ENCODE measurements at places on chromosomes 3 and 15. TPM values are rescaled to one million over a fixed set of nuclear protein-coding genes. Genes with fewer than 3 reads are reported as not detected.

DNA sequence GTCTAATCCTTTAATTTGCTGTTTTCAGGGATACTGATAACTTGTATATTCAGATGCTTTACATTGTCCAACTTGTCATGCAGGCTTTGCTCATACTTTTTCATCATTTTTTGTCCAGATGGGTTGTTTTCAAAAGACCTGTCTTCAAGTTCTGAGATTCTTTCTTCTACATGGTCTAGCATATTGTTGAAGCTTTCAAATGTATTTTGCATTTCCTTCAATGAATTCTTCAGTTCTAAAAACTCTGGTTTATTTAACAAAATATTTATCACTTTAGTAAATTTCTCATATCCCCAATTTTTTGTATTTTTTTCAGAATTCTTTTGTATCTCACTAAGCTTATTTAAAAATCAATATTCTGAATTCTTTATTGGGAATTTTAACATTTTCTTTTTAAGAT, 388.3 kb upstream of the IL12A start:
- DNase-seq: no peak

DNA sequence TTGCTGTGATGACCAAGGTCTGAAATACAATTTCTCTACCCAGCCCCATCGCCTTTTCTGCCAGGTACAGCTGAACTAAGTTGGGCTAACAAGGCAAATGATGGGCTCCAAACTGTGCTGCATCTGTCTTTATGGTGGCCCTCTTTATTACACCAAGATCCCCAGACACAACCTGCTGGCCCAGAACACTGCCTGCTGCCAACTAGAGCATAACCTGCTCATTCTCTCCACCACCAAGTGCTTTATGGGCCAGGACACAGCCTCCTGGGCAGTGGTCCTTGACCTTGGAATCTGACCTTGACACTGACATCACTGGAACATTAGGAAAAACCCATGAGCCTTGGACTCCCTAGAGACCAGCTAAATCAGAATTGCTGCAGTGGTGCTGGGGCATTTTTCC, 3.3 kb downstream of the LINS1 start:
- DNase-seq: no peak

GRCh38 chr15:98731712-98732450, 83.5 kb downstream of the IGF1R start:
- no peak for DNase-seq

- DNase-seq: no peak
Observed at GRCh38 chr3:110667216-110667615, 404.4 kb upstream of the NECTIN3 start.

The TLR9 gene
- not detected for total RNA-seq

DNA sequence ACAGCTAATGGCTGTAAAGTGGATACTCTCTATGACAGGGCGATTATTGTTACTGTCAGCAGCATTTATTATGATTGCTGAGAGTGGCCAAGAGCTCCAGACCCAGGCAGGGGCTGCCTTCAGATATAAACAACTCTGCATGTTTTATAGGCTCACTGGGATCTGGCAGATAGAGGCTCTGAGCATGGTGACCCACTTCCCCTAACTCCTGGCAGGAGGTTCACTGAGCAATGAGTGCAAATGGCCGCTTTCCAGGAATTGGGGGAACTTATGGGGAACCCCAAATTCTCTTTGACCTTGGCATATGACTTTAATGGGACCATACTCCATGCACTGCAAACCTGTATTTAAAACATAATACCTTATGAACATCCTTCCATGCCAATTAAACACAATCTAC, 59.0 kb downstream of the SCN5A start:
- peak; percentile 25 for DNase-seq

The GOLGA8N gene
- 20.6 TPM for total RNA-seq

GRCh38 chr3:104368760-104369159, 997.9 kb upstream of the ALCAM start:
- DNase-seq: no peak
